Tracheal epithelial cell (primary cell): ENCODE measurements at places on chromosomes 1 and 21. TPM values are rescaled to one million over a fixed set of nuclear protein-coding genes. Genes with fewer than 3 reads are reported as not detected.

The ARHGEF10L gene
- 10.2 and 15.2 TPM in 2 replicates for total RNA-seq

The PDE9A gene
- total RNA-seq: 2.2 and 2.6 TPM in 2 replicates

The MROH9 gene
- total RNA-seq: not detected in 2 replicates

The GRIK3 gene
- total RNA-seq: under 0.01 TPM in 1 of 2 replicates, not detected in the other

The PTPRU gene
- 60.2 and 84.0 TPM in 2 replicates for total RNA-seq
